Putamen (tissue), 1 donor: ENCODE measurements at places on chromosomes 1 and 21.

- no peak for DNase-seq
These were observed 50.7 kb downstream of the EBNA1BP2 start for GRCh38 chr1:43121256-43121900.

GRCh38 chr1:20078171-20078651 lies 8.2 kb downstream of the PLA2G5 start:
- DNase-seq, result no peak

DNA sequence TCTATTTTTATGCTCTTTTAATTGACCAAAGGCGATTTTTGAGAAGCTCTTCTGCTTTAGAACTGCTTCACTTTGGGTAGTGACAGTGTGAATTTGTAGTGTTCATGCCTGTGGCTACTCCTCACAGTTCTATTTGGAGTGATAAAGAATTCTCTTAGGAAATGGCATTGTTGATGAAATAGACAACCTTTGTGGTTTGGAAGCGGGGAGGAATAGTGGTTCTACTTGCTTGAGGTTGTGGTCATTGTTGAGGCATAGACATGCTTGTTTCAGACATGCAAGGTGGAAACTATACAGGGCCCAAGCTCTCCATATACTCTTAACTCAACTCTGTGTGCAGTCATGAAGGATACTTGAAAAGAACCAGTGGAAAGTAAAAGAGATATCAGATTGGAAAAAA lies 481.1 kb upstream of the NEGR1 start:
- no peak for DNase-seq

- DNase-seq, result no peak
These were observed 37.2 kb downstream of the ATP2B4 start for GRCh38 chr1:203663821-203664220.

- DNase-seq, result peak; percentile 7
These were observed 455.3 kb upstream of the USP24 start for GRCh38 chr1:55670331-55671082.

DNA sequence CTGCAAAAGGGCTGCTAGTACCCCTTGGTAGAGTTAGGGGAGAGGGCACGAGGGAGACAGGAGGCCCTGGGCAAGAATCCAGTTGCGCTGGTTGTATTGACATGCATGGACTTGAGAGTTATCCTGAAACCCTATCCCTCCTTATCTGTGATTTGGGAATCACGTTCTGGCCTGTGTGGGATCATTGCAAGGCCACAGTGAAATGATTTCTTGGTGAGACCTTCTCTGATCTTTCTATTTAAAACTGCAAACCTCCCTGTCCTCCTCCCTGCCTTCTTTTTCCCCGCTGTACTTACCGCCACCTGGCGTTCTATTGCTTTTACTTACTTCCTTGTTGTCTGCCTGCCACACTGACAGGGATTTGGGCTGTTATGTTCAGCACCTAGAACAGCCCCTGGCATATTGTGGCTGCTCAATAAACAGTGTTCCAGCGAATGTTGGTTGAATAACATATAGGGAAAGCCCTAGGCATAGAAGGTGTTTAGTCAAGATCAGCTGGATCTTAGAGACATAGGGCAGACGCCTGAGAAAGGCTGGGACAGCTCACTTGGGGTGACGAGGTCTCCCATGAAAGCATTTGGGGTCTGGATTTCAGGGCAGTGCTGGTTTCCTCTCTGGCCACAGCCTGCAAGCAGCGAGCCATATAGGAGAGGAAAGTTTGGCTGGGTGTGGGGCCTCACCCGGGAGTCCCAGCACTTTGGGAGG lies 25.6 kb downstream of the ALPL start:
- DNase-seq, result no peak

DNA sequence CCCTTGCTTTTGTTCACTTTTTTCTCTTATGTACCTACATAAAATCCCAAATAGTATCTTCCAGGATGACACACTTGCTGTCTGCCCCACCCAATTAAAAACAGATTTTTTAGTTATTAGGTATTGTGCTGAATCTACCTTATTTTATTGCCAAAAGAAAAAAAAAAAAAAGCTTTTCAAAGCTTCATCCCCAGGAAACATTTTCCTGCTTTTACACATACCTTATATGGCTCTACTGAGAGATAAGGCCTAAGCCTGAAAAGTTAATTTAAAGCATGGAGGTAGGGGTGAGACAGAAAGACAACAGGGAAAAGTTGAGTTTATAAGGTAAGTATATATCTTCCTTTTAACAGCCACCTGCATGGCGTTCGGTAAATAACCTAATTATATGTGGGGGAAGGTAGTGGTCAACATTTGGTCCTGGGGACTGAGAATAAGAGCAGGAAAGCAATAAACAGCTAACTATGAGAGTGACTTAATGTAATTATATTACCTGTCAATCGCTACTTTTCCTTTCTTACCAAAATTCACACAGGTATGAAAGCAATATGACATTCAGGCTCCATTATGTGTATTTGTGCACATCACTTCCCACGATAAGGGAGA lies 54.6 kb upstream of the BOLA1 start:
- no peak for DNase-seq

DNA sequence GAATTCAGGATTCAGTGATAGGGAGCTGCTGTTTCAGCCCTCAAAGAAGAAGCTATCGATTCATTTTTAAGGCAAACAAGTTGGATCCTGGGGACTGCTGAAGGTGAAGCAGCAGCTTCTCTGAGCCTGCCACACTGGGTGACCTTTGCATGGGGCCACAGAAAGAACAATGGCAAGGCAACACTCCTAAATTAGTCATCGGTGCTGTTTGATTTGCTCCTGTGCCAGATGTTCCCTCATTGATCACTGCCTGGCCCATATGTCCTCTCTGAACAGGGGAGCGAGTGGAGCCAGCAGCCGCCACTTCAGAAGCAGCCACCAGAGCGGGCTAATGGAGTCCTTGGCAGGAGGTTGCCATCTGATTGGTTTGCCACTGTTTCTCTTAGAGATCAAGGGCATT lies 391.5 kb downstream of the NTNG1 start:
- DNase-seq, result no peak

DNA sequence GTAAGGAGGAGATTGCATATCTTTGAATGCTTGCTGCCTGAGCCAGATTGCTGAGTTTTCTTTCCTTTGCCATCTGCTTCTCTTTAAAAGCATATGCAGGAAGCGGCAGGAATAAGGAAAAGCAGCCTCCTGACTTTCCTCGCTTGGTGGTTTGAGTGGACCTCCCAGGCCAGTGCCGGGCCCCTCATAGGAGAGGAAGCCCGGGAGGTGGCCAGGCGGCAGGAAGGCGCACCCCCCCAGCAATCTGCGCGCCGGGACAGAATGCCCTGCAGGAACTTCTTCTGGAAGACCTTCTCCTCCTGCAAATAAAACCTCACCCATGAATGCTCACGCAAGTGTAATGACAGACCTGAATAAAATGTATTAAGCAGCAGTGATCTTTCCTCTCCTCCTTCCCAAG lies 1.5 kb downstream of the CORT start:
- DNase-seq, result no peak

- no peak for DNase-seq
These were observed 82.3 kb downstream of the PCBP3 start for GRCh38 chr21:45725844-45726200.

- no peak for DNase-seq
These were observed 110.5 kb upstream of the USH2A start for GRCh38 chr1:216533776-216534175.

DNA sequence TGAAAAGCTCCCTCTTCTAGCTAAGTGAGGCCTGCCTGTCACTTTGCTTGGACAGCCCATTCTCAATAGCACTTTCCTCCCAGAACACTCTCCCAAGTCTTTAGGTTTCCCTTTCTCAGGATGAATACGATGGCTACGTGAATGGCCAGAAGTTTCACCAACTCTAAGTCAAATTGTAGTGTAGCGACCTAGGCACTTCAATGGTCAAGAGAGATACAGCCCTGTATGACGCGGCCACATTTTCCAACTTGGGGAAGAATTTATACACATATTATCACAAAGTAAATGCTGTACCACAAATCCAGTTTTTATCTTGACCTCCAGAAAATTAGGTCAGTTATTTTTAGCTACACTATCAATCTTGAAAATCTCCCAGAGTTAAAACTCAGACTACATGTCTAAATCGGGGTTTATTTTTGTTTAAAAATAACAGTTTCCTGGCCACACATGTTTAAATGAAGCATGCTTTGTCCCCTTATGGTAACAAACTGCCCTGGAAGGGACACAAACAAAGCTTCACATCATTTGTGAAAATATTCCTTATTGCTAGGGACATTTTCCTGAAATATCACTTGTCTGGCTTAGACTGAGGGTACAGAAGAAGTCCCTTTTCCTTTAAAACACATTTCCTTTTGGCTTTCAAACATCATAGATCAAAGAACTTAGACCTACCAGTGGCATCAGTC lies 192.6 kb downstream of the GABPA start:
- DNase-seq, result no peak

- no peak for DNase-seq
These were observed 4.1 kb upstream of the PCP4 start for GRCh38 chr21:39863111-39863510.

DNA sequence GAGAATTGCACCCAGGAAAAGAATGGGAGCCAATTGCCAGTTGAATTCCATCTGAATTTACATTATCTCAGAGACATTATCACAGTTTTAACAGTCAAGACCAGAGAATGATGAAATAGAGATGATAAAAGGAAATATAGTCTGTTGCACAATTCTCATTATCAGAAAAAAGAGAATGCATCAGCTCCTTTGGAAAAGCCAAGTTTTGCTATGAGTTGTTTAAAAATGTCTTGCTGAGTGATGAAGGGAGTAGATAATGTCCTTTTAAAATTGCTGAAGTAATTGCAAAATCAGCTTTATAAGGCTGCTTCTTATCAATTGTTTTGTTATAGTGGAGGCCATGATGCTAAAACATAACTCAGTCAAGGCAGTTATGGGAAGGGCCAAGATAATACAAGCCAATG lies 37.9 kb upstream of the EEIG2 start:
- DNase-seq, result no peak

DNA sequence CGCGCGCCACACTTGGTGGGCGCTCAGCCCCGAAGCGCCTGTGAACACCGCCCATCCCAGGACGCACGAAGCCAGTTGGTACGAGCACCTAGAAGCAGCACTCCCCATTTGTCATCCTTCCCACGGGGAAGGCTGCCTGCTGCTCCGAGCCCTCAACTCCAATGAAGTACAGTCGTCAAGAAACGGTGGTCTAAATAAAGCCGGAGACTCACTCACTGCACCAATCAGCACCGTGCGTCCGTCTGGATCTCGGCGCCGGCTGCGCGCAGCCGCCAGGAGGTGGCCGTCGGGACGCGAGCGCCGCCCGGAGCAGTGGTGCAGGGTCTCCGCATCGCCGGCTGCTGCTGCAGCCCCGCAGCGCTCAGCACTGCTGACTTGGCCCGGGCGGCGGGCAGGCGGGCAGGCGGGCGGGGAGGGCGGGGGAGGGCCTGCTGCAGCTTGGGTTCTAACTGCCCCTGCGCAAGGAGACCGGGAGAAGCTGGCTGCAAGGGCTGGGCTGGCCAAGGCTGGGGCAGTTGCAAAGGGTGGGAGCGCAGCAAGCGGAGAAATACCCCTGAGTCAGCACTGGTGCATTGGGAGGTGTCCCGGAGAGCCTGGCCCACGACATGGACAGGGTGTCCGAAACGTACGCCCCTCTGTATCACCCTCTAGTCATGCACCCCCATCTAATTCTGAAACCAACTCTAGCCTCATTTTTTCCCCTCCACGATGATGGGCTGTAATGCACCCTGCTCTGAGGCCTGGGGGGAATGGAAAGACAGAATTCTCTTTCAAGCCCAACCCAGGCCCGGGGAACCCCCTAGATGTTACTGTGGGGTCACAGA lies 35.8 kb upstream of the H6PD start:
- DNase-seq, result no peak

DNA sequence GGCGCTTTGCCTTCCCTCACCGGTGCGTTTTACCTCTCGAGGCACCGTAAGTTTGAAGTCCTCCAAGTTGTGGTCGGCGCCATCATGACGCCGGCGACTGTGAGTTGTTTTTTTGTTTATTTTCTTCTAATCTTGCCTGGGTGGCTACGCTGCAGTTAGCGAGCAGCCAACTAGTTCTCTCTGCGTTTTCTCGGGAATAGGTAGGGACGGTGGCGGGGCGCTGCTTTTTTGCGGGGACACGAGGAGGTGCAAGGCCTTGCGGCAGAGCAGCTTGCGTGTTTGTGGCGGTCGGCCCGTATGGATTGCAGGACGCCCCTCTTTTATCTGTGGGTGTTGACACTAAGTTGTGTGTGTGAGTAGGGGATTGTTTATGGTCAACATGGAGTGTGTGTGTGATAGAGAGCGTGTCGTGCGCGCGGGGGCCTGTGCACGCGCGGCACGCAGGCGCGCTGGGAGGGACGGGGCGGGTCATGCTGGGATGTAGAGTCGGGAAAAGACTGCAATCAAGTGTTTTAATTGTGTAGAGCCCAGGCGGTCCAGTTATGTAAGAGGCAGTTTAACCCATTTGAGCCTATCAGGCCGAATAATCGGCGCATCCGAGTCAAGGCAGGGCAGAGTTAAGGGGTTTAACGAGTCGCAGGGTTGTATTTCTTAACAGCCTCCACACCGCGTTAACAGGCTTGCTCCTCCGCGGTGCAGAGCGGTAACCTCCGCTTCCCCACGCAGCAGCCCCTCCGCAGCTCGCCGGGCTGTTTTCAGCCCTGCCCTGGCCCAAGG lies 1.2 kb upstream of the NEGR1 start:
- DNase-seq, result peak; percentile 91

DNA sequence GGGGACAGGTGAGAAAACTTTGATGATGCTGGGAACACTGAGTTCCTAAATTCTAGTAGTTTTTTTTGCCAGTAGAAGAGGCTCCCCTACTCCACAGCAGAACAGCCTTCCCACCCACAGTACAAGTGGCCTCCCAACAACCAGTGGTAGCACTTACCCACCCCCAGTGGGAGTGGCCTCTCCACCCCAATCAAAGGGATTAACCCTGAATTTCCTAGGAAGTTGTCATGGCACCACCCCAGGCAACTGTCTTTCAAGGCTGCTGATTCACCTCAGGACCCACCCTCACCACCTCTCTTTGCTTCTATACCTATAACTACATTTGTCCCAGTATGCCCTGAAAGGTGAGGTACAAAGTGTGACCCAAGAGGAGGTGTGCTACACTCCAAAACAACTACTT lies 81.4 kb upstream of the PRDX6 start:
- no peak for DNase-seq

DNA sequence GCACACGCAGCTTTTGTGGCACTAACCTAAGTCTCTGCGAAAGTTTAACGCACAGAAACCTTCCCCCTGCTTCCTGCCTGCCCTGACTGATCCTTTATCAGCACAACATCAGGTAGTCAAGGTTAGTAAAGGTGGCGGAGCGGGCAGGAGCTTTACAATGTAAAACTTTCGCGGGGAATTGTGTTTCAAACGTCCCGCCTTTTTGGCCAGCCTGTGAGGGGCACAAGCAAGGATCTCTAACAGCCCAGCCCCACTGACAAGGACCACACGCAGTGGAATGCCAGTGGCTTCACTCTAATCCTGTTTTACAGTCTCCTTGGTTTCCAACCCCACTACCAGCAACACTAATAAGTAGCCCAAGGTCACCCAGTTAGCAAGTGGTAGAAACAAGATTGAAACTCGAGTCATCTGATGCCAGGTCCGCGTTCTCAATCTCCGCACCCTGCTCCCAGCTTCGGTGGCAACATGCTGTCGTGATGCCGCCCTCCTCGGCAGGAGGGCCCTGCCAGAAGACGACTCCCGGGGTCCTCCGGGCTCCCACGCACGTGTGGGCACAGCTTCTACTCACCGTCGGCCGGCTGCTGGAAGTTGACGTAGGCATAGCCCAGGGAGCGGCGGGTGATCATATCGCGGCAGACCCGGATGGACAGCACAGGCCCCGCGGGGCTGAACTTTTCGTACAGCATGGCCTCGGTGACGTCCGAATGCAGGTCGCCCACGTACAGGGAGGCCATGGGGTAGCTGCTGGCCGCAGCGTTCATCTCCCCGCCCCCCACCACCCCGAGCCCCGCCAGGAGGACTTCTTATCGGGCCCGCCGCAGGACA lies 1.2 kb downstream of the PABPC4 start:
- no peak for DNase-seq
